ENCODE measurements at places on chromosomes 6 and 20.

- DNase-seq, result peak; percentile 86
These were observed 10.0 kb downstream of the SLCO4A1 start for GRCh38 chr20:62652041-62652893.

DNA sequence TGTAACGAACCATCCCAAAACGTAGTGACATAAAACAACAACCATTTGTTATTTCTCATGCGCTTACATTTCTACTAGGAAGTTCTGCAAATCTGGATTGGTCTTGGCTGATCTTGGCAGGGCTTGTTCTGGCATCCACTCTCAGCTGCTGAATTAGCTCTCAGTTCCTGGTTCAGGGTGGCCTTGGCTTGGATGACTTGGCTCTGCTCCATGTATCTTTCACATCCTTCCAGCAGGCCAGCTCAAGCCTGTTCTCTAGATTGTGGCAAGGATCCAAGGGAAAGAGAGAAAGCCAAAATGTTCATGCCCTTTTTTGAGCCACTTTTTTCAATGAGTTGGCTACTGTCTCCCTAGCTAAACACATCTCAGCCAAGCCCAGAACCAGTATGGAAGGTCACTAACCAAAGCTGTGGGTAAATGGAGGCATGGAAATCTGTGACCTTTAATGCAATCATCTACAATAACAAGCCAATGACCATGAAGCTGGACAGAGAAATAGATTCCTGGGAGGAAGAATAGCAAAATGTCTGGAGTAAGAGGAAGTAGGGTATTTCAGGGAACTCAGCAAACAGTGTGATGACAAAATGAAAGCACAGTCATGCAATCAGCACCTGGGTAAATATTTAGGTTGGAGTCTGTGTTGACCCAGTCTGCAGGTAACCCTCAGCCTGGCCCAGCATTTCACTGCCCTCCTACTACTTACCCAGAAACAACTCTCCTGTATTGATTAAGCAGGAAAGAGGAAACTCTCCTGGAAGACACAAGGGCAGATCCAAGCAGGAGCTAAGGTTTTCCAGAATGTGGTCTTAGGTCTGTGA lies 32.7 kb upstream of the SNAP25 start:
- no peak for DNase-seq

DNA sequence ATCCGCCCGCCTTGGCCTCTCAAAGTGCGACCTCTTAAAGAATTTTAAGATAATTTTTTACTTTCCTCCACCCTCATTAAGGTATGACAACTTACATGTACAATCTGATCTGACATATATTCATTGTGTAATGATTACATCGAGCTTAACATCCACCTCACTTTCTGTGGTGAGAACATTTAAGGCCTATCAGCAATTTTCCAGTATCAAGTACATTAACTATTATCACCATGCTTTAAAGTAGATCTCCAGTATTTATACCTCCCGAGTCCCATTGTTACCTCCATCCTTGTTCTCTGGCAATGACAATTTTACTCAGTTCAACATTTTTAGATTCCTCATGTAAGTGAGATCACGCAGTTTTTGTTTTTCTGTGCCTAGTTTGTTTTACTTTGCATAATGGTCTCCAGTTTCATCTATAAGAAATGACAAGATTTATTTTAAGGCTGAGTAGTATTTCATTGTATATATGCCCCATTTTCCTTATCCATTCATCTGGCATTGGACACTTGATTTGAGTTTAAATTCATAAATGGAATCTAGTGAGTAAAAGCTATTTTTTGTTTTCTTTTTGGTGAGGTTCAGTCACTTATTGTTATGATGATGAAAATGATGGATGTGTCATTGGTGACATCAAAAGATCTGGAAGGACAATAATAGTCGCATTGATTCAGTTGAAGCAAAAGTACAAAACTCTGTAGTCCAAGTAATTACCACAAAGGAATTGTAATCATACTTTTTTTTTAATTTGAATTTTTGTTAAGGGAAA lies 87.0 kb downstream of the OR2B2 start:
- no peak for DNase-seq

- DNase-seq, result no peak
These were observed 115.4 kb downstream of the FRK start for GRCh38 chr6:115945306-115945705.

GRCh38 chr6:170034294-170034693 lies 256.6 kb downstream of the DLL1 start:
- no peak for DNase-seq

DNA sequence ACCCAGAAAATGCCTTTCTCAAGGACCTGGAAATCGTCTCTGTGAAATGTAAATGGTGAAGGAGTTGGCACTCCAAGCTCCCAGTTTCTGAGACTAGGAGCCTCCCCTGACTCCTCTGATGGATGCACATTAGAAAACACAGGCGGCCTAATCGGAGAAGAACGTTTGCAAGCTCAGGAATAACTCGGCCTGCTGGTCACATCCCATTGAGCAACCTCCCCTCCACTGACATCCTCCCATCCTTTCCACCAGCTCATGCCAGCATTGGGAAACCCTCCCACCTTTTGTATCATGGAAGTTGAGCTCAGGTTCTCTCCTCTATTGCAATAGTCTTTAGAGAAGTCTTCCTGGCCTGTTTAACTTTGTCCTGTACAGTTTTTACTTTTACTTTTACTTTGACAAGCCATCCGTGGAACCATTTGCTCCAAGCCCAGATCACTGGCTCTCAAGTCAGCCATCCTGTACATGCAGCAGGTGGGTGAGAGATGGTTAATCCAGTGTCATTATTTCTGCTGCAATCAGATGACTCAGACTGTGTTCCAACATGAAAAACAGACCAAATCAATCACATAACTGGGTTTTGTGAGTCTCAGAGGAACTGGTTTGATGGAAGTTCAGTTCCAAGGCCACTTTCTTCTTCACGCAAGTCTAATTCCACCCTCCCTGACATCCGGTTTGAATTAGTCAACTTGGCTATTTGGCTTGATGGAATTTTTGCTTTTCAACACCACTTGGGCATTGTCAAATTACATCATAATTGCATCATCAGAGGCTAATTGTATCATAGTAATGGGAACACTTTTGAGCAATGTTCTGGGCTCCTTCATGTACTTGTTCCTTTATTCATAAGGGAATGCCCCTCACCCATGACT lies 619.4 kb upstream of the CDH4 start:
- no peak for DNase-seq

- peak; percentile 29 for DNase-seq
These were observed 896 bp upstream of the RNASET2 start for GRCh38 chr6:166957087-166957804.

All from CD4-positive, alpha-beta T cell treated with Interferon gamma for 1 hour (primary cell).